ENCODE measurements at places on chromosomes 11 and 22.

GRCh38 chr11:83643115-83643514 lies 356.9 kb upstream of the CCDC90B start:
- no peak for DNase-seq

DNA sequence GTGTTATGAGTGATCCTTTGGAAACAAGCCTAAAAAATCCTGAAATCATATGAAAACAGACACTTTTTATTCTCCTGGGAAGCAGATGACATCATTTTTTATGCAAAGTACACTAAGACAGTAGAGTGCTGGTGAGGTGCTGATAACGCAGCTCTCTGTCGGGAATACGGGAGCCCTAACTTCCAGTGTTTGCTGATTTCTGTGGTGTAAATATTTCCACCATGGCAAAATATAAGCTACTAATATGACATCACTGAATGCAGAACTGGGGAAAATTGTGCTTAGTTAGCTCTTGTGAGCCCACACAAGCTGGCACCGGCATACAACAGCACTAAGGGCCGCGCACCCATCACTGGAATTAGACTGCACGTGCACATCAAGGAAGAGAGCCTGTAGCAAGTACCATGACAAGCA lies 82.6 kb downstream of the FAM76B start:
- DNase-seq: no peak

- no peak for DNase-seq
Observed at GRCh38 chr11:93775289-93775688, 8.8 kb upstream of the MED17 start.

- no peak for DNase-seq
Observed at GRCh38 chr22:27863001-27863400, 56.1 kb downstream of the PITPNB start.

- DNase-seq: no peak
Observed at GRCh38 chr11:78039919-78040671, 17.0 kb upstream of the KCTD14 start.

- no peak for DNase-seq
Observed at GRCh38 chr11:65653229-65654225, 9.2 kb downstream of the RELA start.

DNA sequence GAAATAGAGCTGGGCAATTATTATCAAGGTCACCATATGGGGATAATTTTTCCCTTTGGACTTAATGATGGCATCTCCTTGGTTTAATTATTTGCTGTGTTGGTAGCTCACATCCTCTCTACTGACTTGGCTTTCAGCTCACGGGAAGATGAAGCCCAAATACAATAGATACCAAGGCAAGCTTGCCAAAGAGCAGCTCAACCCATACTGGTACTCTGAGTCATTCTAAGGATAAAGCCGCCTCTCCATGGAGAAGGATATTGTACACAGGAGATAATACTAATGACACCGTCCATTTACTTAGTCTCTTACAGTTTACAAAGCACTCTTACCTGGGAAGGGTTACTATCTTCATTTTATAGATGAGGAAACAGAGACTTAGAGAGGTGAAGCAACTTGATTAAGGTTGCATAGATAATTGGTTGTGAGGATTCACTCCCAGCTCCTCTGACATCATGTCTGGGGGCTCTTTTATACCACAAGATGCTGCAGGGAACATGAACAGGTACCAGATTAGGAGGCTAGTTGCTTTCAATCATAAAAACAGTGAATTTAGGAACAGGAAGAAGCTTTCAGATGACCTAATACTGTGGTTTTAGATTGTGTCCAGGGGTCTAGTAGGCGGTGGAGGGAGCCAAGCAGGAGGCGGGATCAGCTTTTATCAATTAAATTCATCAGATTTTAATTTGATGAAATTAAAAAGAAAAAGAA lies 48.3 kb upstream of the PICALM start:
- no peak for DNase-seq

- DNase-seq: no peak
Observed at GRCh38 chr11:2855162-2855561, 30.4 kb downstream of the CDKN1C start.

- no peak for DNase-seq
Observed at GRCh38 chr11:19763330-19763729, 50.7 kb downstream of the NAV2 start.

- DNase-seq: no peak
Observed at GRCh38 chr22:37419370-37419968, 7.8 kb downstream of the ELFN2 start.

GRCh38 chr11:103486604-103487003 lies 377.4 kb downstream of the DYNC2H1 start:
- DNase-seq: no peak

- no peak for DNase-seq
Observed at GRCh38 chr11:64372802-64373597, 14.0 kb downstream of the RPS6KA4 start.

GRCh38 chr11:113664981-113665710 lies 41.0 kb downstream of the TMPRSS5 start:
- no peak for DNase-seq

GRCh38 chr11:57709802-57710367 lies 2.1 kb downstream of the MED19 start:
- no peak for DNase-seq

GRCh38 chr11:46369458-46370152 lies 11.9 kb upstream of the MDK start:
- DNase-seq: no peak

DNA sequence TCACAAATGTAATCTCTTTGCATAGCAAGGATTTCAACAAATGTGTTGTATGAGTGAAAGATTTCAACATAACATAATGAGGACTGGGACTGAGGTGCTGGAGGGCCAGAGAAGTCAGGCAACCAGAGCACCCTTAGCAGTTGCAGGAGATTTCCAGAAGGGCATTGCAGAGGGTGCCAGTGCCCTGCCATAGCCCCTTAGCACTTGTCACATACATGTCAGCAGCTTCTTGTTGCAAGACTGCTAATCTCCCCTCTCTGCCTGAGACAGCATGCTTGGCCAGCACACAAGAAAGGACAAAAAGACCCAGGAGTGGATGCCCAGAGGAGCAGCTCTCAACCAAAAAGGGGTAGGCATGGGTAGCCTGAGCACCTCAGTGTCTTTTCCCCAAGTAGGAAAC lies 43.2 kb downstream of the BBOX1 start:
- no peak for DNase-seq

- no peak for DNase-seq
Observed at GRCh38 chr11:112962579-112963367, 1.6 kb downstream of the NCAM1 start.

DNA sequence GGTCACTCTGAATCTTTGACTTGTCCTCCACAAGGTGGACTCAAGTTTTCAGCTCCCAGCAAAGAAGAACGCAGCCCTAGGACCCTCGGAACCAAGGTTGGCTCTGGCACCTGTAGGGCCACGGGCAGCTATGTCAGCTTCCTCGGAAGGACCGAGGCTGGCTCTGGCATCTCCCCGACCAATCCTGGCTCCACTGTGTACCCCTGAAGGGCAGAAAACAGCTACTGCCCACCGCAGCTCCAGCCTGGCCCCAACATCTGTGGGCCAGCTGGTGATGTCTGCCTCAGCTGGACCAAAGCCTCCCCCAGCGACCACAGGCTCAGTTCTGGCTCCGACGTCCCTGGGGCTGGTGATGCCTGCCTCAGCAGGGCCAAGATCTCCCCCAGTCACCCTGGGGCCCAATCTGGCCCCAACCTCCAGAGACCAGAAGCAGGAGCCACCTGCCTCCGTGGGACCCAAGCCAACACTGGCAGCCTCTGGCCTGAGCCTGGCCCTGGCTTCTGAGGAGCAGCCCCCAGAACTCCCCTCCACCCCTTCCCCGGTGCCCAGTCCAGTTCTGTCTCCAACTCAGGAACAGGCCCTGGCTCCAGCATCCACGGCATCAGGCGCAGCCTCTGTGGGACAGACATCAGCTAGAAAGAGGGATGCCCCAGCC lies 2.2 kb downstream of the INPP5J start:
- no peak for DNase-seq

- DNase-seq: no peak
Observed at GRCh38 chr11:73283276-73284000, 11.3 kb downstream of the P2RY6 start.

DNA sequence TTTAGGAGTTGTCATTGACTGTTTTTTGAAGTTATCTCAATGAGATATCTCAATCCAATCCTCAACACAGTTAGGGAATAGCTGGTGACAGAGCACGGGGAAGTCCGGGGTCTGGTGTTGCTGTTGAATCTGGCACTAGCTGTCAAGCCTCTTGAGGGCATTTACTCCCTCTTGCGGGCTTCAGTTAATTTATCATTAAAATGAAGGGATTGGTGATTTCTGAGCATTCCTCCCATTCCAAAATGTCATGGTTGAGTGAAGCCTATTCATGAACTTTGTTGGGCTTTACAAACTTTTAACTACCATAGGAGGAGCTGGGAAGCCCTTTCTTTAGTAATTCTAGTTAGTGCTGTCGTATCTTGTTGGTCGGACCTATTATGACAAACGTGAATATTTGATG lies 40.2 kb downstream of the UVRAG start:
- DNase-seq: no peak

DNA sequence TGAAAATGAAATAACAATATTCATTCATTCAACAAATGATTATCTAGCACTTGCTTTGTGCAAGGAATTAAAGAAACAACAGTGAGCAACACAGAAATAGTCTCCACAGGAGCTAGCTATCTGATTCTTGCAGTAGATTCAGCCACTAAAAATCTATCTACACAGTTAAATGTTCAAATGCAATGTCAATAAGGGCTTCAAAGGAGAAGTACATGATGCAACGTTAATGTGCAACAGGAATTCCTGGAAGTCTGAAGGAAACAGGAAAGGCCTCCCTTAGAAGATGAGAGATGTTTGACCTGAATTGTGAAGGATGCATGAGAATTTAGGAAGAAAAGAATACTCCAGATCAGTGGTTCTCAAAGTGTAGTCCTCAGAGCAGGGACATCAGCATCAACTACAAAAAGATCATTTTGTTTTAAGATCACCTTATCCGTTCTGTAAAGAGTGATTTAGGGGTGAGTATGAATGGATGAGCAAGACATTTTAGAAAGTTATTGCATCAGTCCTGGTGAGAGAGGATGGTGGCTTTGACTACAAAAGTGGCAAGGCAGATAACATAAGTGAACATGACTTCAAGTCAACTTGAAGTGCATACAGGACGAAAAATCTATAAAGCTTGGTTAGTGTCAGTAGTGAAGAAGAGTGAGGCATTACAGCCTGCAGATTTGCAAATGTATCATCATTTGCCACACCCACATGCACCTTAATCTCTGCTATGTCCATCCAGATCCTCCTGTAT lies 96.0 kb downstream of the ETS1 start:
- no peak for DNase-seq

GRCh38 chr11:12784445-12784844 lies 110.2 kb downstream of the TEAD1 start:
- DNase-seq: no peak

GRCh38 chr11:92225568-92226330 lies 1.1 kb downstream of the FAT3 start:
- DNase-seq: no peak

- DNase-seq: no peak
Observed at GRCh38 chr22:29302402-29302680, 4.1 kb upstream of the GAS2L1 start.

DNA sequence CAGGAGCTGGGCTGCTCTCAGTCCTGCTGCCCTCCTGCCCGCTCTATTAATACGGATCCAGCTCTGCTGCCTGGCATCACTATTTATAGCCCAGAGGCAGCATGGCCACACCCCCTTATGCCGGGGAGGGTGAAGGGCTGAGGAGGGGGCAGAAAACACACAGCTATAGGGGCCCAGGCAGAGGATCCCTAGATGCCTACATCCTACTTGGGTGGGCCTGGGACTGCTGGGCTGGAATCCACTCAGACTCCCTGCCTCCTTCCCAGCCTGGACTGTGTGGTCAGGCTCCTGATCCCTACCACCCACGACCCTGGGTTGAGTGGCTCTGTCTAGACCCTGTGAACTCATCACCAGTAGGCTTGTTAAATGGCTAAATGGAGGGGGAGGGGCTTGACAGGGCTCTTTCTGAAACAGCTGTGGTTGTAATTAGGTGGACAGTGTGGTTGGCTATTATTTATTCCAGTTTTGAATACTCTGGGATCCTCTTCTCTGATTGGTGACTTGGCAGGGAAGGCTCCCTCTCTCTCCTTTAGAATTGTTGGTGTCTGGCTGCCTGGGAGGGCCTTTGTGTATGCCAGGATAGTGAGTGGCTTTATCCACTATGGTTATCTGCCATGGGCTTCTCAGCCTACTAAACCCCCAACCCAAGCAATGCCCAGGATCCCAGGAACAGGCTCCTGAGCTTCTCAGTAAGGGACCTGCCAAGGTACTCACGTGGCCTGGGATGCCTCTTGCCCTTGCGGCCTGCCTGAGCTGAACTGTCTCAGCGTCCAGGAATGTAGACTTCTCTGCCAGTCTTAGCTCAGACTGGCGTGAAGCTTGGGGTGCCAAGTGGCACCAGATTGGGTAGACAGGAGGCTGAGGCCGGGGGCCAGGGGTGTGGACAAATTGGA lies 15.2 kb downstream of the PHLDB1 start:
- DNase-seq: no peak

DNA sequence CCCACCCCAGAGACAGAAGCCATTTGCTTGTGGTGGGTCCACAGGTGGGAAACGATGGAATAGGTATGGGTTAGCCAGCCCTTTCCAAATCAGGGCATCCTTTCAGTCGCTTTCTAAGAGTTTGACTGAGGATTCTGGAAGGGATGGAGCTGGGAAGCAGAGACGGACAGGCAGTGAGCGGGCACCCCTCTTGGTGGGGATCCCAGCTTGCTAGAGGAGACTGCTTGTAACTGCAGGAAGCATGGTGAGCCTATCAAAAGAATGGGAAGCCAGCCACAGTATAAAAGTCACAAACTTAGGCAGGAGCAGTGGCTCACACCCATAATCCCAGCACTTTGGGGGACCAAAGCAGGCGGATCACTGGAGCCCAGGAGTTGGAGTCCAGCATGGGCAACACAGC lies 6.1 kb upstream of the PDGFB start:
- DNase-seq: no peak

- no peak for DNase-seq
Observed at GRCh38 chr11:65695459-65696241, 16.4 kb upstream of the KAT5 start.

DNA sequence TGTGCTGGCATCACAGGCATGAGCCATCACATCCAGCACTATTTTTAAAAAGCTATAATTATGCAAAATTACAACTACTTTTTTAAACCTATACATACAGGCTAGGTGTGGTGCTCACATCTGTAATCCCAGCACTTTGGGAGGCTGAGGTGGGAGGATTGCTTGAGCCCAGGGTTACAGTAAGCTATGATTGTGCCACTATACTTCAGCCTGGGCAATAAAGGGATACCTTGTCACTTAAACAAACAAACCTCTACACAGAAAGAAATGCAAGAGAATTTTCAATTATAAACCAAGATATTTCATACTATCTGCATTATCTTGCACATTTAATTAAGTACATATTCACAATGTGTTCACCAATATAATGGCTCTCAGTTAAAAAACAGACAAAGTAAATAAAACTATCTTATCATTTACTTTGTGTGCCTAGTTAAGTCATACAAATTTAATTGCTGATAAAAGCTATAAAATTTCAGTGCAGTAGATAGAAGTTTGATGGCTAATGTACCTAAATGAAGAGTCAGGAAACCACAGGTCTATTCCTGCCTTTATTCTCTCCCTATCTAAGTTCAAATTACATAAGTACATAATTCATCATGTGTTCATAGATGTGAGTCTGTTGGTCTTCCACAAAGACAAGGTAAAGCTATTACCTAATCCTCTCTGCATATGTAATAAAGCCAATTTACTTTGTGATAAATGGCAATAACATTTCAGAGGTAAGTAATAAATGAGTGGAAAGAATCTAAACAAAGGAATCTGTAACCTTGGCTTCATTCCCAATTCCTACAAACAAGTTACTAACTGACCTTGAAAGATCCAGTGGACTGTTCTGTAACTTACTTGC lies 9.0 kb upstream of the RDX start:
- no peak for DNase-seq

- no peak for DNase-seq
Observed at GRCh38 chr11:64843686-64844329, 645 bp downstream of the CDC42BPG start.

Measured in stimulated activated CD8-positive, alpha-beta memory T cell treated with anti-CD3 and anti-CD28 coated beads, Interleukin-7, amount 100 ng/mL, for 1 hour (primary cell).